A549 treated with ZK216348 at 1 μM for 4 hours (cell line): ENCODE measurements at places on chromosomes 6 and 20. TPM values are rescaled to one million over a fixed set of nuclear protein-coding genes. Genes with fewer than 3 reads are reported as not detected.

Gene CALHM6
- total RNA-seq: not detected in 5 replicates

Gene RBPJL
- total RNA-seq: not detected in 5 replicates

Gene LPA
- 0.05 TPM in 1 of 5 replicates, not detected in the others for total RNA-seq

Gene DDX43
- not detected in 5 replicates for total RNA-seq

Gene RPS6KA2
- 0.11 to 0.32 TPM (median 0.20 TPM) in 5 replicates for total RNA-seq

Gene ENPP3
- total RNA-seq: not detected in 5 replicates

Gene CRIP3
- 0.28 to 0.64 TPM (median 0.44 TPM) in 4 of 5 replicates, not detected in the other for total RNA-seq

Gene OR2J3
- not detected in 5 replicates for total RNA-seq

Gene PNLDC1
- total RNA-seq: 0.14 to 0.17 TPM in 2 of 5 replicates, not detected in the others

Gene CTCFL
- not detected in 5 replicates for total RNA-seq

Gene C6orf118
- 0.12 to 0.34 TPM (median 0.28 TPM) in 4 of 5 replicates, not detected in the other for total RNA-seq

Gene SLC17A5
- total RNA-seq: 7.9 to 13.8 TPM (median 12.0 TPM) in 5 replicates

Gene MDFI
- 0.53 to 0.86 TPM (median 0.75 TPM) in 5 replicates for total RNA-seq
